Smooth muscle cell of the pulmonary artery (primary cell): ENCODE measurements at places on chromosomes 5 and 9. TPM values are rescaled to one million over a fixed set of nuclear protein-coding genes. Genes with fewer than 3 reads are reported as not detected.

The PDCD1LG2 gene
- 9.1 and 22.8 TPM in 2 replicates for total RNA-seq

The IL33 gene
- 65.7 and 214 TPM in 2 replicates for total RNA-seq

The INSL6 gene
- not detected in 2 replicates for total RNA-seq

The MAMDC2 gene
- total RNA-seq, result 4.7 and 8.6 TPM in 2 replicates

The PDLIM4 gene
- total RNA-seq, result 30.6 and 125 TPM in 2 replicates

The GALNT12 gene
- total RNA-seq, result 8.7 and 14.0 TPM in 2 replicates

The GSN gene
- total RNA-seq, result 602 and 638 TPM in 2 replicates

The COL5A1 gene
- 659 and 898 TPM in 2 replicates for total RNA-seq

The BTNL9 gene
- not detected in 2 replicates for total RNA-seq

The FAM78A gene
- 0.69 and 0.85 TPM in 2 replicates for total RNA-seq

The FGD3 gene
- total RNA-seq, result not detected in 2 replicates

The ZNF782 gene
- total RNA-seq, result 2.8 and 3.1 TPM in 2 replicates

The OBP2B gene
- not detected in 2 replicates for total RNA-seq

The DBH gene
- total RNA-seq, result not detected in 2 replicates

The PPP2CA gene
- 68.2 and 70.4 TPM in 2 replicates for total RNA-seq

The SLC46A2 gene
- not detected in 2 replicates for total RNA-seq

The TAF11L12 gene
- total RNA-seq, result not detected in 2 replicates

The TNFAIP8 gene
- total RNA-seq, result 35.5 and 36.4 TPM in 2 replicates

The SVEP1 gene
- 13.0 and 71.7 TPM in 2 replicates for total RNA-seq

The CDC23 gene
- 19.5 and 21.6 TPM in 2 replicates for total RNA-seq

The REEP2 gene
- total RNA-seq, result 11.2 and 29.8 TPM in 2 replicates

The CDH12 gene
- not detected in 2 replicates for total RNA-seq

The SLC6A7 gene
- 0.20 TPM in 1 of 2 replicates, not detected in the other for total RNA-seq

The PLGRKT gene
- 8.3 and 9.5 TPM in 2 replicates for total RNA-seq

The IRX4 gene
- total RNA-seq, result not detected in 2 replicates

The EDIL3 gene
- 324 and 430 TPM in 2 replicates for total RNA-seq

The FNBP1 gene
- total RNA-seq, result 41.9 and 49.1 TPM in 2 replicates

The BSPRY gene
- total RNA-seq, result 0.07 TPM in 1 of 2 replicates, not detected in the other

The CXXC5 gene
- total RNA-seq, result 125 and 200 TPM in 2 replicates

The NUTM2G gene
- total RNA-seq, result not detected in 2 replicates

The STK10 gene
- total RNA-seq, result 15.3 and 25.5 TPM in 2 replicates

The MPDZ gene
- 82.4 and 83.3 TPM in 2 replicates for total RNA-seq
